Nephron progenitor cell (in vitro differentiated cells): ENCODE measurements at places on chromosomes 1 and 21.

- no peak for DNase-seq
Observed at GRCh38 chr1:22196041-22196440, 53.1 kb upstream of the WNT4 start.

GRCh38 chr1:2916706-2917105, 104.6 kb upstream of the ACTRT2 start:
- no peak for DNase-seq

GRCh38 chr1:52602856-52603600, 857 bp downstream of the GPX7 start:
- DNase-seq = no peak

GRCh38 chr1:1889847-1890505, 911 bp downstream of the GNB1 start:
- DNase-seq = peak; percentile 55

- no peak for DNase-seq
Observed at GRCh38 chr21:21406921-21407320, 408.7 kb downstream of the NCAM2 start.

- no peak for DNase-seq
Observed at GRCh38 chr1:6505367-6506209, 14.1 kb upstream of the PLEKHG5 start.

- no peak for DNase-seq
Observed at GRCh38 chr21:26920055-26920454, 46.8 kb downstream of the ADAMTS5 start.

DNA sequence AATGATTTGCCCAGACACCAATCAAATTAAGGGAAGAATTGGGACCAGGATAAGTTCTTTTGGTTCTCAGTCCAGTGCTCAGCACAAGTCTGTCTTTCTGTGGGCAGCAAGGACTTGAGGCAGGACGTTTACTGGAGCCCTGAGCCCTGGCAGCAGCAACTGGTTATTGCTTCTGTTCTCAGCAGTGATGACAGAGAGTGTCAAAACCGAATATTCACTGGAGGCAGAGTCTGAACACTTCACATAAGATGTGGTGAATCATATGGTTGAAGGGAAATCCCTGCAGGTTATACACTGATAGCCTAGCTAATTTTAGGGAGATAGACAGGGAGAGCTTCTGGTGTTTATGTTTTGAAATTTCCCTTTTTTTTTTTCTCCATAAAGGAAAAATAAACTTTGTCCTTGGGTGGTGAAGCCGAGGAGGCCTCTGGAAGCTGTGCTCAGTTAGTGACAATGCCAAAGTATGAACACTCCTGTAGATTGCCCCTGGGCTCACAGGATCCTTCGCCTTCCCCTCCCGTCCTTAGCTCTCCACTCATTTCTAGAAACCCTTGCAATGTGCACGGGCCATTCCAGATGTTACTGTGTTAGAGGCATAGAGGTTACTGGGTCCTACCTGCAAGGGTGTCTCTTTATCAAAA, 26.3 kb upstream of the TSPAN2 start:
- DNase-seq = no peak

GRCh38 chr1:209384710-209385550, 198.6 kb upstream of the CAMK1G start:
- DNase-seq = no peak

- DNase-seq = no peak
Observed at GRCh38 chr1:29279406-29279805, 43.1 kb downstream of the PTPRU start.

GRCh38 chr1:223704921-223705878, 7.1 kb upstream of the CAPN2 start:
- no peak for DNase-seq

DNA sequence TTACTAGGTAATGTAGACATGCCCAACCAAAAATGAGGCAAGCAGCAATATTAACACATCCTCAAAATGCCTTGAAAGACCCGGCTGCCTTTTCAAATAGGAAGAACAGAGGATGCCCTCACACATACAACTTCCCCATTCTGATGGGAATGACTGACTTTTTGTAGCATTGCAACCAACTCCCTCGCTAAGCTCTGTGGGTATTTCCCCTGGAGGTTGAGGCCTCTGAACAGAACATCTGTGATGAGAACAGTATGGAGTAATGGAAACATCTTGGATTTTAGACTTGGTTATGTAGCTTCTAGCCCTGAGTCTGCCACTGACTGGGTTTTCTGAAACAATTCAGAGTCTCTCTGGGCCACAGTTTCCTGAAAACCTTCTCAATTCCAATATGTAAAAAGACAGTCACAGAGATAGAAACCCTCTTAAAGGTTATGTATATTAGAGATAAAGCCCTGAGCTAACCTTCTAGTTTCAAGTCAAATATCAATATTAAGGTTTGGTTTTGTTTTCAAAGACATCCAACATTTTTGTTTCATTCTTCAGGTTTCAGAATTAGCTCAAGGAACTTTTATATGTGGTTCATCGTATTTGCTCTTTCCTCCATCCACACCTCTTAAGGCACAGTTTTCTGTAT, 311.5 kb downstream of the SETD4 start:
- DNase-seq = no peak

GRCh38 chr1:115975569-115976061, 698 bp upstream of the SLC22A15 start:
- DNase-seq = no peak

DNA sequence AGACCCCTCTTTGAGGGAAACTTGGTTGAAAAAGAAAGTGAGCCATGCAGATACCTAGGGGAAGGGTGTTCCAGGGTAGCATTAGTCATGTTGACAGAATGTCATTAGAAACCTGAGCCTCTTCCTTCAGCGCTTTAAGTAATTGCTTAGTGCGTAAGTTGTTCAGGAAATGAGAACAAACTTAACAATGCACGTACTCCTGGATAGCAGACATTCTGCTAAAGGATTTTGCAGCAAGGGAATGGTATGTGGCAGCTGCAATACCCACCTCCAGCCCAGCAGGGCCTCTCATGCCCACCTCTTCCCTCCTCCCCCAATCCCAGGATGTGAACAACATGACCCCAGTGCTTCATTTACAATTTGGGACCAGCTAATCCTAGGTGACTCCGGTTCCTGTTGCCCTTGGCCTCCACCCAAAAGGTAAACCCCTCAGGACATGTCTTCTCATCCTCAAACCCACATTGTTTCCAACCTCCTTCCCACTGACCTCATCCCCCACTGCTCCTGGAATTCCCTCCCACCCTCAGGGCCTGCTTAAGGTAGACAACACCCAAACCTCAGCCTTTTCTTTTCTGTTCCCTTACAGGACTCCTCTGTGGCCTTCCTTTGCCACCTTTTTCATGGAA, 98.0 kb upstream of the BCAR3 start:
- no peak for DNase-seq

DNA sequence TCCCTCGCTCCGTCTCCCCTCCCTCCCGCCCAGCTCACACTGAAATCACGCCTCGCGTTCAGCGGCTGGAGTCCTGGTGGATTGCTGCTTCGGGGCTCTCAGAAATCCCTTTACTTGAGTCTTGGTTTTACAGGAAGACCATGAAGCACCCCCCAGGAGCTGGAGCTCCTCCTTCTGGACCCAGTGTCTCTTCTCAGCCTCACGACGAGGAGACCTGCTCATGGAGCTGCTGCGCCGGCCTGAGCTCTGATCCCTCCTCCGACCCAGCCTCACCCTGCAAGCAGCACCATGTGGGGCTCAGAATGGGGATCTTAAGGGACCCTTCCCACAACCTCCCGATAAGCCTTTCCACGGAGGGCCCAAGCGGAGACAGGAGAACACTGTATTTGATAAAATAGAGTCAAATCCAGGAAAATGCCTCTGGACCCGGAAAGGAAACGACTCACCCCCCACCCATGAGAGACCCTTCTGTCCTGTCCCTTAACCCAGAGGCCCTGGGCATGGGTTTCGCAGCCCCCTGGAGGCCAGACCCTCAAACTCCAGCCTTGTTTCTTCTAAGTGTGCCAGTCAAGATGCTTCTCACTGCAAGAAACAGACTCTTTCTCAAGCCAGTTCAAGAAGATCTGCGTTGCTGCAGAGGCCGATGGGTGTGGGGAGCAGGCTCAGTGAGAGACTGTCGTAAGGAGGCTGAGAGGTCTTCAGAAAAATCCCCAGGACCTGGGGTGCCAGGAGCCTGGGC, 26.1 kb downstream of the PDE9A start:
- no peak for DNase-seq

DNA sequence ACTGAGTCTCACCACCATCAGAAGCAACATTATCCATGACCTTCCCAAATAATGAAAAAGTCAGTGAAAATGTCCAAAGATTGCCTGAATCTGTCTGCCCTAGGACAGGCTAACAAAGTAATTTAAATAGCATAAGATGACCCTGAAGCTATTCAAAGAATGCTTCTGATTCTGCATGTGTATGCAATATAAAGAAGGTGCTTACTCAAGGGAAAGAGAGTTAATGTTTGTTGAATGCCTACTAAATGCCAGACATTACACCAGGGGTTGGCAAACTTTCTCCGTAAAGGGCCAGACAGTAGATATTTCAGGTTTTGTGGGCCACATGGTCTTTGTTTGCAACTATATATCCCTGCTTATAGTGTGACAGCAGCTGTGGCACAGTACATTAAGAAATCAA, 221.9 kb upstream of the DMRTA2 start:
- no peak for DNase-seq

DNA sequence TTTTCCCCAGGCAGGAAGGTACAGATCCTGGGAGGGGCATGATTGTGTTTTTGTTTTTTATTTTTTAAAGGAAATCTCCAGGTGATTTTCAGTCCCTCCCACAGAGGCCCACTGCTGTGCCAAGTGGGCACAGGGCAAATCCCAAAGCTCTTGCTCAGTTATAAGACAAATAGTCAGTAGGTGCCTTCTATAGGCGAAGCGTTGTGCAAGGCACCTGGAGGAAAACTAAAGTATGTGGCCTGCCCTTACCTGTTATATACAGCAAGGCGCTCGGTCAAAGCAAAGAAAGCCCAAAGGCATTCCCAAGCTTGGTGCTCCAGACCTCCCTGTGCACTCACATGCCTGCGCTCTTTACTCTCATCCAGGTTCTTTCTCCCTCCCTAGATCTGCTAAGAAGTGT, 81.0 kb downstream of the KCNJ15 start:
- DNase-seq = no peak

DNA sequence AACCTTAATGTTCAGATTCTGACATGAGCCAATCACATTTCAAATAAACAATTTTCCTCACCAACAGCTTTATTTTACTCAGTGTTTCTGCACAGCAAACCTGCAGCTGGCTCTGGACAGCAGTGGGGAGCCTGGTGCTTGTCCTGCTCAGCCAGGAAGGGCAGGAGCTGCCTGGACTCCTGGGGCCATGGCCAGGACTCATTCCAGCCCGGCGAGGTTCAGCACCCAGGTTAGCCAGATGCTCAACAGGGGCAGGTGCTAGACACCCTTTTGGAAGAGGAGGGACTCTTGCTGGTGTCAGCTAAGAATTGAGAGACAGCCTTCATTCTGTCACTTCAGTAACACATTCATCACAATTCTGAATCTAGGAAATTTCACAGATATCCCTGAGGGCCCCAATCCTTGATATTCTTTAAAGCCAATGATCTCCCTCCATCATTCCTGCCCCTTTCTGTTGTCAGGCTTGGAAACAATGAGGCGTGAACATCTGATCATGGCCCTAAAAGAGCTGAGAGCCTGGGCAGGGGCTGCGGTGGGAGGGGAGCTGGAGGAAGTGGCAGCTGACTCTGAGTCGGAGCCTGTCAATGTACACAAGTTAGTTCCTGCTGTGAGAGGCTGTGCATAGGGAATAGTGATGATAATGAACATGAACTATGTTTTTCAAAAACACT, 251.3 kb downstream of the SDCCAG8 start:
- DNase-seq = no peak

GRCh38 chr1:76080552-76081079, 6.1 kb downstream of the ST6GALNAC3 start:
- no peak for DNase-seq

- DNase-seq = no peak
Observed at GRCh38 chr1:86875722-86876121, 38.2 kb downstream of the SELENOF start.
